ENCODE measurements at places on chromosomes 7 and 10.

DNA sequence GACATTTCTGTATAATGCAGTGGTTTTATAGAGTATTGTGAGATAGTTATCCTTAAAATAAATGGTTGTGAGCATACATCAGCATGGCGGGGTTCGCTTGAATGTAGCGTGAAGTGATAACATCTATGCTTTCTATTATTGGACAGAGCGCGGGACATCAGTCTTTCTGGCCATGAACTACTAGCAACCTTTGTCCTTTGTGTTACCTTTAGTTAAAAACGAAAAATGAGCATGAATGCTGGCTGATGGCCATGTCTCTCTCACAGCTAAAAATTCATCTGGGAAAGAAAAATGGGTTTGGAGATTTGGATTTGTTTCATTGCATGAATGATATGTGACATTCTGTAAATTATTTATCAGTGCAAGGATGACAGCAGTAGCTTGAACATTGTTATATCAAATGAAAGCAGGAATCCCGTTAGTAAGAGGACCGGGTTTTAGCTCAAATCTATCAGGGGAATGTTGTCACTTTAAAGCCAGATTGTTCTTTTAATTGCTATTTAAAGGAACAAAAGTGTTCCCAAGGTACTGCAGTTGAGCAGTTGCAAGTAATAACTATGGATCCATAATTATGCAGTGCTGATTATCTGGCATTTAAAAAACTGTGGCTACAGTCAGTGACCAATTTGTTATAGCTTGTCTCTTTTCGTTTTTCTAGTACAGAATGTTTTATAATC lies 131.0 kb downstream of the KAT6B start:
- no peak for DNase-seq

DNA sequence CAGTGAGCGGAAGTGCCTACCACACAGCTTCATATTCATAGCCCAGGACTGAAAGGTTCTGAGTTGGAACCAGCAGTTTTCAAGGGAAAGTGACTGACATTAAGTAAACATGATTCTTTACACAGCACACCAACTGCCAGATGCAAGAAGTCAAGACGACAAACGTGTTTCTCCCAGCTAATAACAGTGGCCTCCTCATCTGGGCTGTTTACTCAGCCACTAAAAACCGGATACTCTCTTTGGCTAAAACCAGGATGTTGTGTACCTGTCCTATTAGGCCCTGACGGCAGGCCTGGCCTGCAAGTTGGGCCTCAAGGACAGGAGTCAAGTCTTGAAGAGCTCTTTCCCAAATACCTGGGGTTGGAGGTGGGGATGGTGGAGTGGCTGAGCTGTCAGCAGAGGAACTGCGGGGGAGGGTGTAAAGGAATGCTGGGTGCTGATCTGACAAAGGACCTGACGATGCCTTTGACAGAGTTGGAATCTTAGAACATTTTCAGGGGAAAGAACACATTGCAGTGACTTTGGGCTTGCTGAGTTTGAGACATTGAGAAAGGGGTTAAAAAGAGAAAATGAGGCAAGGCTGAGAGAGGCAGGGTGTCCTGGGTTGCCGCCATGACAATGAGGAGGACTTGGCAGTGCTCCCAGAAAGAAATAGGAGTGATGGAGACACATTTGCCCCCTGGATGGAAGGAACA lies 57.7 kb downstream of the STEAP1B start:
- no peak for DNase-seq

DNA sequence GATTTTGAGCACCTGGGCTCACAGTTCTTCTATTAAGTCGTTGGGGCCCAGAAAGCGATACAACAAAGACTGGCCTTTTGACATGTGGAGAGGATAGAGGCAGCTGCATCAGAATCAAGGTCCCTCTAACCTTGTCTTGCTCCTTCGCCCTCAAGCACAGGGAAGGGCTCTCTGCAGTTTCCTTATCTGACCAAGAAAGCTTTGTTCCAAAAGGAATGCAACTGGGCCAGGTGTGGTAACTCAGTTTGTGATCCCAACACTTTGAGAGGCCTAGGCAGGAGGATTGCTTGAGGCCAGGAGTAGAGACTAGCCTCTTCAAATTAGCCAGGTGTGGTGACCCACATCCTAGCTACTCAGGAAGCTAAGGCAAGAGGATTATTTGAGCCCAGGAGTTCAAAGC lies 32.2 kb downstream of the SVOPL start:
- DNase-seq = no peak

GRCh38 chr10:44961230-44961571 lies 1.6 kb downstream of the RASSF4 start:
- DNase-seq = no peak

DNA sequence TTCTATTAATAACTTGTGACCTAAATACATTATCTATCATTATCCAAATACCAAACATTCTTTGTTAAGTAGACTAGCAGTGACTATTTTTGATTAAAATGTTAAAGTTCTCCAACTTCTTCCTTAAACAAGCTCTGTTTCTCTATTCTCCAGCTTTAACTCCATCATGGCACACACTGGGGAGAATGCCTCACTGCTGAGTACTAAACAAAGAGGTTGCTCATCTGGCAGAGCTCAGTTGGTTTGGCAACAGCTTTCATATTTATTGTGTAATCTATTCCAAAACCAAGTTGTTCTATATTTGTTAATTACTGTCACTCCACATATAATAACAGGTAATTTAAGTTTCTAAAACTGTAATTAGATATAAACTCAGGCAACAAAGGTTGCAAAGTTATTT lies 89.6 kb downstream of the USP6NL start:
- no peak for DNase-seq

- DNase-seq = no peak
These were observed 205.8 kb upstream of the TEX47 start for GRCh38 chr7:89001306-89001705.

DNA sequence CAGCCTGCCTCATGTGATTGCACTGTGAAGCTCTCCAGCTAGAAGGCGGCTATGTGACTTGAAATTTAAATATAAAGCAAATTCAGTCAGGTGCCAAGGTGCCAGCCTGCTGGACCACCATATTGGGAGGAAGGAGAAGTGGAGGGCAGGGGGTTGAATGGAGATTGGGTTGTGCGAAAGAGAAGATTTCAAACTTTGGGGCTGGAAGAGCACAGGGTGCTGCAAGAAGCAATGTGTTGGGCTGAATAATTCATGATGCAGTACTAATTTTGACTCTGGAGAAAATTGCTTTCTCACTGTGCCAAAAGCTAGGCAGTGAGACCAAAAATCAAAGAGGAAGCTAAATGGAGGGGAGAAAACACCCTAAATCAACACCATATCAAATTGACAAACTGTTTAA lies 335.3 kb downstream of the NRG3 start:
- no peak for DNase-seq

- peak; percentile 29 for DNase-seq
These were observed 75.3 kb upstream of the CC2D2B start for GRCh38 chr10:95832216-95833041.

DNA sequence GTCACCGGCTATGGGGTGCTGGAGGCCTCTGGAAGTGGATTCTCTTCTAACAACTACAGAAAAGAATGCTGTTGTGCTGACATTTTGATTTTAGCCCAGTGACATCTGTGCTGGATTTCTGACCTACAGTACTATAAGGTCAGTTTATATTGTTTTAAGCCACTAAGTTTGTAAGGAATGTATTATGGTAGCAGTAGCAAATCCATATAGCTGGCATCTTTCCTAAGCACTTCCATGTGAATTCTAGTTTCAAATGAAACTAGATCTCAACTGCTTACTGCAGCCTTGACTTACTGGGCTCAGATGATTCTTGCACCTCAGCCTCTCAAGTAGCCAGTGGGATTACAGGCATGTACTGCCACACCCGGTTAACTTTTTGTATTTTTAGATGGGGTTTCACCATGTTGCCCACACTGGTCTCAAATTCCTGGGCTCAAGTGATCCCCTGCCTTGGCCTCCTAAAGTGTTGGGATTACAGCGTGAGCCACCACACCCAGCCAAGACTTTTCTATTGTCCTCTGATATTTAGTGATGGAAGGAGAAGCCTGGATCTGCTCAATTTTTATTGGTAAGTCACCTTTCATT lies 414.0 kb downstream of the PHTF2 start:
- DNase-seq = no peak

- no peak for DNase-seq
These were observed 24.3 kb upstream of the OPN4 start for GRCh38 chr10:86630079-86630478.

DNA sequence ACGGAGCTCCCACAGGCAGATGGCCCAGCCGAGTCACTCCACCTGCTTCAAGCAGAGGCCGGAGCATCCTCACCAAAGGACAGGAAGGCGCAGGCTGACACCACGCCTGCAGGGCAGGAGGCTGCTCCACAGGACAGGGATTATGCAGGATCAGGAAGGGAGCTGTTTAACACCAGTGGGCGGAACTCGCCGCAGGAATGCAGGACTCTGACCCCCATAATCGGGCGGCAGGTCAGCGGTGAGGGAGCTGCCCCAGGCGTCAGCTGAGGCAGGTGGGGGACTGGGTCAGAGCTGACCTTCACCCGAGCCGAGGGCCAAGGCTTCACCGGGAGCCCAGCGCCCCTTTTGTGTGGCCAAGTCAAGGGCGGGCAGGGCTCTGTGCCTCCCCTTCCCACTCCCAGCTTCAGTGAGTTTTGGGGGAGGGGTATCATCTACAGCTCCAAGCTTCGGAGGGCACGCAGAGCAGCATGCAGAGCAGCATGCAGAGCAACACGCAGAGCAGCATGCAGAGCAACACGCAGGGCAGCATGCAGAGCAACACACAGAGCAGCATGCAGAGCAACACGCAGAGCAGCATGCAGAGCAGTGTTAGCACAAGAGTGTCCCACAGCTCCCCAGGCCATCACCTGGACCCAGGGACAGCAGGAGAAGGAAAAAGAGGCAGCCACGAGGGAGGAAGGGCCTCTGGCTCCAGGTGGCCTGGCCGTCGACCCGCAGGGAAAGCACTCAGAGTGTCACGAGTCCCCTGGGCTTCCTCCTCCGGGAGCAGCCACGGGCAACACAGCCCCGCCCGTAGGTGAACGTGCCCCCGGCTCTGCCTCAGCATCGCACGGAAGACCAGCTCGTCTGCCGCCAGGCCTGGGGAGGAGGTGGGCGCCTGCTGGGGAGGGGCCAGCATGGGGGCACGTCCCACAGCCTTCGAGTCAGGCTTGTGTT lies 151.7 kb upstream of the PPP2R2D start:
- no peak for DNase-seq

DNA sequence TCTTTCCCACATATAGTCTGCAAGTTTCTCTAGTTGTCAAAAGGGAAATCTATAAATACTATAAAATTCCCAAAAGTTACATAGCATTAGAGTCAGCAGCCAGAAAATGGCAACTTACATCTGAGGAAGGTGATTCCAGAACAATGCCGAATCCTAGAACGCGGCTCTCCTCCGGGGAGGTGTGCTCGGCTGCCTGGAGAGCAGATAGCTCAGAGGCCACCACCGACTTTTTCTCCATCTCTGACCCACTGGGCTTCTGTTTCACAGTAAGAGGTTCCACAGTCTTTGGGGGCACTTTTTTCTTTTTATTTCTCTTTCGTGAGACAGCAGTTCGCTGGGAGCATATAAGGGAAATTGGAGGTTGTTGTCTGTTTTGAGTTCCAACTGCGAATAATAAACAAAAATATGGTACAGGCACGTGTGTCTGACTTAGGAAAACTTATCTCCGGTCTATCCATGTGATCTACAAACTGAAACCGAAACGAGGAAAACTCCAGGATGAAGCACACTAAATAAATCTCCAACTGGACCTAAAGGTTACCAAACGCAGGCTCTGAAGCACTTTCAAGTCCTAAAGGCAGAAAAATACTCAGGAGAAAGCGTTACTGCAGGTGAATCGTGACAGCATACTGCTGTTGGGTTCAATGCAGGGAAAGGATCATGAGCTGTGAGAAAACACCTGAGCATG lies 36.2 kb downstream of the BEND7 start:
- DNase-seq = no peak

DNA sequence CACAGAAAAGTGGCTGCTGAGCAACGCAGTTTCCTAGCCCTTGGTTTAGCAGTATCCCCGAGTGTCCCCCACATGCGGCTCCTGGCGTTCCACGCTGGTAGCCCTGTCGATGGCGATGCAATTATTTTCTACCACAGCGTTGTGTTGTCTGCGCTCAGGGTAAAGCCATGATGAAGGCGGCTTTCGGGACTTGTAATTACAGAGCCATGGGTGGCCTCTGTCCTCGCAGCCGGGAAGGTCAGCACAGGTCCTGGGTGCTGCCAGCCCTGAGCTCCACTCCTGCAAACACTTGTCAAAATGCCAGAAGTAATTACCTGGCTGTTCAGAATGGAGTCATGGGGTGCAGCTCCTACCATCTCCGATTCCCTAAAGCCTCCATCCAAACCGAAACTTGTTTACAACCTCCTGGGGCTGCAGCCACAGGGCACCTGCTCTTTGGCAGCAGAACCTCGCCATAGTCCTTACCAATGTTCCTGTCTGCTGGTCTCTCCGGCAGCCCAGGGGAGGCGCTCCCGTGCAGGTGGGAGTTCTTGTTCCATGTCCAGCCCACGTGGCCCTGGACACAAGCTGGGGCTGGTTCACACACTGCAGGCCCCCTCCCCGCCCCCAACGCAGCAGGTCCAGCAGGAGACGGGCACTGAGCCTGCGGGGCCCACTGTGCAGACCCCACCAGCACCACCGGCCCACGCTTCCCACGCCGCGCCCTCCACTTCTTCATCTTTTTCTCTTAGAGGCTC lies 512.6 kb downstream of the PTPRN2 start:
- DNase-seq = no peak
